CD8-positive, alpha-beta T cell (primary cell): ENCODE measurements at places on chromosomes 2 and 18. TPM values are rescaled to one million over a fixed set of nuclear protein-coding genes. Genes with fewer than 3 reads are reported as not detected.

Gene GPBAR1
- total RNA-seq: 2.2 TPM

Gene CCNYL1
- 12.0 TPM for total RNA-seq

Gene RSAD2
- 2.1 TPM for total RNA-seq

Gene TIMM21
- 20.8 TPM for total RNA-seq

DNA sequence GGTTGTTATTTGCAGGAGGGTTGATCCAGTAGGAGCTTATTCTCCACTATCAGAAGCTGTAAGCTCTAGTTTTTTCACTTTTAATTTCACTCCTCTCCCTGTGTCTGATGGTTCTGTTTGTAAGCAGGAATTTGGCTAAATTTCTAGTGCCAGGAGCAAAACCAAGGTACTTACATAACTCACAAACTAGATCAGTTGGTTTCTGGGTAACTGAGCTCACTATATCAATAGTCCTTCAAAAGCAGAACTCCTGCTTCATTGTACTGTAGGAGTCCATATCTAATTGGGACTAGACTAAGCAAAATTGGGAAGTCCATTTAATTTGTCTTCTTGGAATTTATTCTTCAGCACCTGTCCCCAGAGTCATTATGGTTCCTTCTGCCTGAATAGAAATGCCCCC is 20.1 kb upstream of the RAX start:
- no peak for DNase-seq

GRCh38 chr2:43110442-43110871 is 115.9 kb downstream of the ZFP36L2 start:
- no peak for DNase-seq

- no peak for DNase-seq
These were observed 426.3 kb upstream of the ZEB2 start for GRCh38 chr2:144946263-144946662.

DNA sequence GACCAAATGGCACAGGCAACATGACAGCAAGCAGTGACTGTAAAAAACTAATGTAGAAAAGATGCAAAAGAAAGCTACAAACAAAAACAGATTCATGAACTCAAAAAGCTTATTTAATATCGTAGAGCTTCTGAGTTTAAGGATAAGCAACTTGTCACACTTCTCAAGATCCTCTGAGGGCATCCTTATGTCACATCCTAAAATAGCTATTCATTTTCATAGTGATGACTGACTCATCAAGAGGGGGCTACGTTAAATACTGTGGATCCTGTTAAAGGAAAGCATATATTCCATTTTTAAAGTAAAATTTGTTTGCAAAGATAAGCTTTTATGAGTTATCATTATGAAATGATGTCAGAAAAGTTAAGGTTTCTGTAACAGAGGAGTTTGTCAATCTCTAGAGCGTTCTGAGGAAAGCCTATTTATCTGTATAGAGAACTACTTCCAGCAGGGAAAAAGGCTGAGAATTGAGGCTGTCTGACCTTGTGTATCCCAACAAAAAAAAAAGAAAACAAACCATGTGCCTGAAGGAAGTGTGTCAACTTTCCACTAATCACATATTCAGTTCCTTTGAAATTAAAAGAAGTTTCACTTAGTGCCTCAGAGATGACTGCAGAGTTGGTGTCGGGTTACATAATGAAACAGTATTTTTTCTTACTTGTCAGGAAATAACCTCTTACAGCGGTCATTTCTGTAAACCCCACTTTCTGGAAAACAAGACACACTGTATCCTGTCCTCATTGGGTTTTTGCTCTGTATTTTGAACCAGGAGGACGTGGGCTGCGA is 115.5 kb downstream of the ESCO1 start:
- DNase-seq: no peak

GRCh38 chr2:238773472-238773871 is 74.4 kb upstream of the TWIST2 start:
- DNase-seq: no peak

DNA sequence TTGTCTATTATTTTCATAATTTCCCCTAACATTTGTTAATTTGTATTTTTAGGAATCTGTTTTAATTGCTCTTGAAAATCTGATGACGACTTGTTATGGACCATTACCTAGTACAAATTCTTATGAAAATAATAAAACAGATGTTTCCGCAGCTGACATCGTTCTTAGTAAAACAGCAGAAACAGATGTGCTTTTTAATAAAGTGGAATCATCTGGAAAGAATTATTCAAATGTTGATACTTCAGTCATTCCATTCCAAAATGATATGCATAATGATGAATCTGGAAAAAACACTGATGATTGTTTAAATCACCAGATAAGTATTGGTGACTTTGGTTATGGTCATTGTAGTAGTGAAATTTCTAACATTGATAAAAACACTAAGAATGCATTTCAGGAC is 69.9 kb downstream of the PMS1 start:
- no peak for DNase-seq

DNA sequence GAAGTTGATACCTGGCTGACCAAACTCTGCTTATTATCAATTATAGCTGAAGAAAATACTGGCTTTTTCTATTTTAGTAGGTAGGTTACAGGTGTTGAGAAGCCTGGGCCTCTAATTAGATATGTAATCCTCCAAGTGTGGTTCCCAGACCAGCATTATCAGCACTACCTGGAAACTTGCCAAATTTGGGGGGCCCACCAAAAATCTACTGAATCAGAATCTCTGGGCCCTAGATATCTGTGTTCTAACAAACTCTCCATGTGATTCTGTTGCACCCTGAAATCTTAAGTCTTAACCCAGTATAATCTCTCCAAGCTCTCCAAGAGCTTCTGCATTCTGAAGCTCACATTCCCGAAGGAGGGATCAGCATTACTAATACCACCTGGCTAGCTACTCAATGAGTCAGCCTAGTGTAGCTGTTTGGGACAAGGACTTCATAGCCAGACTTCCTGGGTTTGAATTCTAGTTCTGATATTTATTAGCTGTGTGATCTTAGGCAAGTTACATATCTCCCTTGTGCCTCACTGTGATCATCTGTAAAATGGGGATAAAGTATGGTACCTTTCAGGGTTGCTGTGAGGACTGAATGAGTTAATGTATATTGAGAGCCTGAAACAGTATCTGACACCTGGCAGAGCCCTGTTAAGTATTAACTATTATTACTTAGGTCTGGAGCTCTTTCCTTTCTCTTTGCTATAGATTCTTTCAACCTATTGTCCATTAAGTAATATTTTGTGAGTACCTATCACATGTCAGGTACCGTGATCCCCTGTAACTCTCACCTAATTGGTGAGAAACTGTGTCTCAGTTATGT is 94.1 kb upstream of the CD302 start:
- no peak for DNase-seq

DNA sequence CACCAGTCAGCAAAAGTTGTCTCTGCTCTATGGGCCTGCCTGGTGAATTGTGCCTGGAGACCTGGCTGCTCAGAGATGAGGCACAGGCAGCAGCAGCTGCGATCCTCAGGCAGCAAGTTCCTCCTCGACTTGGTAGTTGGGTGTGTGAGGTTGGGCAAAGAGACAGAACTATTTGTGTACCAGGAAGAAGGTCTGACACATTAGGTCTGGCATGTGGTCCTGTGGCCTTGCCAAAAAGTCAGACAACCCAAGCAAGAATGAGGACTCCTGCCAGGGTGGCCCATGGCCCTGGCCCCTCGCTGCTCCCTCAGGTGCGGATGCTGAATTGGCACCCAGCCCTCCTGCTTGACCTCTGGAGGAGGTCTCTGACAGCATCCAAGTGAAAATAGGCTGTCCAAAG is 192.7 kb downstream of the DYSF start:
- DNase-seq: no peak

DNA sequence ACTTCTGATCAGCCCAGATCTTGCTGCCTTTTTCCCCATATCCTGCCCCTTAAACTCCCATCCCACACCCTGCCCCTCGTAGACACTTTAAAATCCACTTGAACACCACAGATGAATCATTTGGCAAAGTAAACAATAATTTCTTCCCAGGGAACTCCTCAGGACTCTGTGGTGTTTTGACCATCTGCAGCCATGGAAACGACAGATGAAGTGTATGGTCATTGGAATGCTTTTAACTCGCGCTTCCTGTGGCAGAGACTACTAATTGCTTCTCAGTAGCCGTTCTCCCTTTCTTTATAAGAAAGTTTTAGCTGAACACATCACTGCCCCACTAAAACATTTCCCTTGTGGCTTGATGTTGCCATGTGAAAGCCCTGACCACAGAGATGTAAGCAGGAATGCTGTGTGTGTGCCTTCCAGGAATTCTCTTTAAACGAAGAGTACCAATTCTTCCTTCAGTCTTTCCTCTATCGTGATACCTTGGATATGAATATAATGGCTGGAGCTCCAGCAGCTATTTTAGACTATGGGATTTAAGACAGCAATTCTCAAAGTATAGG is 92.7 kb upstream of the PARD3B start:
- DNase-seq: no peak

GRCh38 chr2:163735685-163736432 is at the start of gene FIGN:
Gene FIGN (minus strand): TSS chr2:163736008. CDS start chr2:163734927, 1,081 bp downstream.
- DNase-seq: no peak
